ENCODE measurements at places on chromosomes 6 and 20.

DNA sequence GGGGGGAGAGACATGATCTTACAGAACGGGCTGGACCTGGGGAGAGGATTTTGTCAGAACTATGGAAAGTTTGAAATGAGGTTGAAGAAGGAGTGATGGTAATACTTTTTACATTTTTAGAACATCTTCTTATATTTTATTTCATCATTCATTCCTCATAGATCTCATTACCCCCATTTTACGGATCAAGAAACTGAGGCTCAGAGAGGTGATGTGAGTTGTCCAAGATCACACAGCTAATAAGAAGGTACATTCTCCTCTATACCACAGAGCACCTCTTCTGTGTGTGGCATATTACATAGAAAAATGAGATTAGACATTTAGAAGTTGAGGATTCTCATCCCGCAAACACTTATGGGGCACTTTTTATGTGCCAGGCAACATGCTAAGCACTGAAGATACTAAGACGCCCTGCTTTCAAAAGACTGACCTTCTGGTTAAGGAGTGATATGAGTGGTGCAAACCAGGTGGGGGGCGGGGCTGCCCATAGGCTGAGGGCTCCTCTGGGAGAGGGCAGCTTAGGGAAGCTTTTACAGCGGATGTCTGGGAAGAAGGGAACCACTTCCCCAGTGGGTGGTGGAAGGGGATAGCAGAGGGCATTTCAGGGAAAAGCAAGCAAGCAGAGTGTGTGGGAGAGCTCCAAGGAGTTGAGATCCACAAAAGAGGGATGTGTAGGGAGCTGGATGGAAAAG, 17.4 kb upstream of the RNF39 start:
- no peak for DNase-seq

GRCh38 chr6:13063300-13063918, 264.9 kb downstream of the TBC1D7 start:
- no peak for DNase-seq

DNA sequence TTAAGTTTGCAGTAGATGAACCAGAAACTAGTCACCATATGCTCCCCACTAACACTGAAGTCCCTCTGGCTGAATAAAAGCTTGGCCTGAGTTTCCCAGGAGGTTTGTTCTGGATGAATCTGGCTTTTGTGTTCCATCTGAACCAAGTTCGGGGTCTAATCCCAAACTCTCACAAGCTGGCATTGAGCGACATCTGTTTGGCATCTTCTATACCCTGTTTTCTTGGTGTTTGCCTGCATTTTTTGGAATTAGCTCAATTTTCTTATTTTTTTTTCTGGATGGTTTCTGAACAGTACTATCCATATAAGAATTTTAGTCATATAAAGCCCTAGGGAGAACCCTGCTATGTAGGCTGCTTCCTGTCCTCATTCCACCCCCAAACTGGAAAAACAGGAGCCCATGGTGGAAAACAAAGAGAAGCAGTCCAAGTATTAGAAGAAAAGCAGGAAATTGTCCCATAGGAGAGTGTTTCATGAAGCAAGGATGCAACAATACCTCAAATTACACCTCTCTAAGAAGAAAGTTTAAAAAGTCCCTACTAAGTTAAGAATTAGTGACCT, 737.1 kb downstream of the DHX35 start:
- DNase-seq: no peak

GRCh38 chr6:137944793-137945498, 77.9 kb downstream of the TNFAIP3 start:
- no peak for DNase-seq

- no peak for DNase-seq
Observed at GRCh38 chr6:37287519-37288157, 29.7 kb upstream of the TMEM217 start.

- no peak for DNase-seq
Observed at GRCh38 chr6:138726757-138727097, 46.8 kb upstream of the CCDC28A start.

GRCh38 chr6:81075974-81076373, 676.5 kb downstream of the TENT5A start:
- DNase-seq: no peak

GRCh38 chr6:43171707-43172103, 636 bp downstream of the SRF start:
- no peak for DNase-seq

GRCh38 chr6:165647041-165647440, 16.0 kb downstream of the PDE10A start:
- DNase-seq: no peak

- DNase-seq: no peak
Observed at GRCh38 chr6:14288910-14289309, 171.3 kb downstream of the CD83 start.

- DNase-seq: no peak
Observed at GRCh38 chr6:114514170-114514569, 171.3 kb upstream of the HS3ST5 start.

GRCh38 chr20:57785061-57785460, 75.2 kb upstream of the PMEPA1 start:
- no peak for DNase-seq

DNA sequence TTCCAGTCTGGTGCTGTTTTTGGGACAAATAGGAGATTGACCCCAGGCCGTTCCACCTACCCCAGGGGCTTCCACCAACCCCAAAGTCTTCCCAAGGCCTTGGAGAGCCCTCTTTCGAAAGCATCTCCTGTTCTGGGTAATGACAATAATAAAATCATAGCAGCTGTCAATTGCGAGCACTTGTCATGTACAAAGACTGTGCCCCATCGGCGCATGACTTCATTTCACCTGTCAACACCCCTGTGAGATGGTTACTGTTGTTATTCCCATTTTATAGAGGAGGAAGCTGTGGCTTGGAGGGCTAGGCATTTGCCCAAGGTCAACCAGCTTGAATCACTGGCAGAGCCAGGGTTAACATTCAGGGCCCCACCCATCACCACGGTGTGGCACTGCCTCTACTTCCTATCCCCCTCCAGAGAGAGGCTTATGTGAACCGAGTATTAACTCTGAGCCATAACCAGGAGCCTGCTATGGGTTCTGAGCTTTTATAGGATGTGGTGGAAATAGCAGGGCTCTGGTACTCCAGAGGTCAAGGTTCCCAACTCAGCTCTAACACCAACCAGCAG, 51.2 kb downstream of the HNF4A start:
- DNase-seq: no peak

- DNase-seq: no peak
Observed at GRCh38 chr6:83176246-83176645, 16.8 kb downstream of the PGM3 start.

Data from NCI-H1417 (cell line).